NCI-H524 (cell line): ENCODE measurements at places on chromosomes 7 and 10.

- peak; percentile 8 for DNase-seq
Measured at GRCh38 chr10:117429643-117430265, 54.5 kb upstream of the PDZD8 start.

- no peak for DNase-seq
Measured at GRCh38 chr7:41786944-41787343, 84.1 kb upstream of the INHBA start.

DNA sequence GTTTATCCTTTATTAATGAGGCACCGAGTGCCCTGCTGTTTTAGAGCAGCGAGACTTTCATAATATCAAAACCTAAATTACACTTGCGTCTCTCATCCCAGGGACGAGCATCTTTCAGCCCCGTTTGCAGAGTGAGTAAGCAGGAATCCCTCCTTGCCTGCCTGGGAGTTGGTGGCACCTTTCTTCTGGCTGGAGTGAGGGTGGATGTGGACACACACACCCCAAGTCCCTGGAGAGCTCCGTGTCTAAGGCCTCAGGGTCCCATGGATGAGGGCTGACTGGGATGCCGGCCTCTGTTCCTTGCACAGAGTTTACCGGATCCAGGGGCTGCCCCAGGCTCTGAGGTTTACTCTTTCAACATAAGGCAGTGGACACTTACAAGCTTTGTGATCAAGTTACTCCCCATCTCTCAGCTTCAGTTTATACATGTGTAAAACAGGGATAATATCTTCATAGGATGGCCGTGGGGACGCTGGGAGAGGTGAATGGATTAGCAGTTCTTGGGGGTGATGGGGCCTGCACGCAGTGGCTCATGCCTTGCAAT is 24.5 kb downstream of the POLL start:
- no peak for DNase-seq

DNA sequence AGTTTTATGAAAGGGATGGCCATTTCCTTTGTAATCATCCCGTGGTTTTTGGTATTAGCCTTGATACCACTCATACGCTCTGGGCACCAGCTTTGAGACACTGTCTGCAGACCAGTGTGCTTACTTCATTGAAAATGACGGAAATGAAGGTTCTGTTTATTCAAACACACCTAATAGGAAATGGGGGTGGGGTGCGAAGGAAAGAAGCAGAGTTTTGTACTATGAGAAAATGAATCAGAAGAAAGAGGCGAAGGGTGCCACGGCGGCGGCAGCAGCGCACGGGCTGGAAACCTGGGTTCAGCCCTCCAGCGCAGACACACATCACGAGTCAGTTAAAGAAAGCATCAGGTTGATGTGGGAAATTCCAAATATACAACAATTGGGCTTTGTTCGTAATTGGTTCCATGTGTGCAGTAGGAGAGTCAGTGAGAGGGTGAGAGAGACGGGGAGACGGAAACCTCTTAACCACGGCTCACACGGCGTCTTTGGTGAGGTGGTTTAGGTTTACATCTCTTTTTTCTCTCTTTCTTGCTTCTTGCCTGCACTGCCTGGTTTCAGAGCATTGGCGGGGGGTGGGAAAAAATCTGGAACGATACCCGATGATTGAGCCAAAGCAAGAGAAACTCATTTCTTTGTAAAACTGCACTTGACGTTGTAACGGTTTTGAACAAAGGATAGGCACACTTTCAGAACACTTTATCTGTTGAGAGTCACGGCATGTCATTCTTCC is 321.2 kb downstream of the FRMD4A start:
- no peak for DNase-seq

- DNase-seq, result no peak
Measured at GRCh38 chr7:121456785-121457359, 60.8 kb upstream of the FAM3C start.

DNA sequence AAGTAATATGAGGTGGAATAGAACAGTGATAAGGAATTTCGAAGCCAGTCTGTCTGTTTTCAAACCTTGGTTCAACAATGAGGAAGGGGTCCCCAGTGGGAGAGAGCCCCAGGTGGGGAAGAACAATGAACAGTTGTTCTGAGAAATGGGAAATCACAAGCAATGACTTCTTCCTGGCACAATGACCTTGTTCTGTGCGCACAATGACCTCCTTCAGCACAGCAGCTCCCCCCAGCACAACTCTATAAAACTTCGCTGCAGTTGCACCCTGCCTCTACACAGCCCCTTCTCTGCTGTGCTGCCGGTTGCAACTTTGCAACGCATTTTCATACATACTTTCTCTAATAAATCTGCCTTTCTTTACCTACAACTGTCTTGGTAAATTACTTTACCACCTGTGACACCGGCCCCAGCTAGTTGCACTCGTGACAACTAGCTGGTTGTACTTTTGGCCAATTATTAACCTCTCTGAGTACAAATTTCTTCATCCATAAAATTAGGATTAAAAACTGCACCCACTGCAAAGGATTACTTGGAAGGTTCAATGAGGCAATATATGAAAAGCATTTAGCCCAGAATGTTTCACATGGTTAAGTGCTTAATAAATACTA is 40.5 kb downstream of the ASB4 start:
- no peak for DNase-seq

DNA sequence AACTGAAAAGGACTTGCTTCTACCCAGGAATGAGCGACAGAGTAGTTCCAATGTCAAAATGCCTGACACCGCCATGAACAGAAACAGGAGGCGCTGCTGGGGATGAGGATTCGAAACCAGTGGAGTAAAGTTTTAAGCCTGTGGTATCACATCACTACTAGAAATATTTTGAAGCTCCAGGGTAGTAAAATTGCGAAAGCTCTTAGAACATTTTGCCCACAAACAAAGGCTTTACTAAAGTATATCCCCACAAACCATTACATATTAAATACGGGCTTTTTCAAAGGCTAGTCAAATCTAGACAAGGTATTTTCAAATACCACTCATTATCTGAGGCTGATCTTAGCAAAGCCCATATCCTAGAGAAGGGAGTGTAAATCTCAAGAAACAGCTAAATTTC is 2.4 kb downstream of the PRDX3 start:
- no peak for DNase-seq

- DNase-seq, result no peak
Measured at GRCh38 chr10:117409549-117410305, 34.5 kb upstream of the PDZD8 start.

DNA sequence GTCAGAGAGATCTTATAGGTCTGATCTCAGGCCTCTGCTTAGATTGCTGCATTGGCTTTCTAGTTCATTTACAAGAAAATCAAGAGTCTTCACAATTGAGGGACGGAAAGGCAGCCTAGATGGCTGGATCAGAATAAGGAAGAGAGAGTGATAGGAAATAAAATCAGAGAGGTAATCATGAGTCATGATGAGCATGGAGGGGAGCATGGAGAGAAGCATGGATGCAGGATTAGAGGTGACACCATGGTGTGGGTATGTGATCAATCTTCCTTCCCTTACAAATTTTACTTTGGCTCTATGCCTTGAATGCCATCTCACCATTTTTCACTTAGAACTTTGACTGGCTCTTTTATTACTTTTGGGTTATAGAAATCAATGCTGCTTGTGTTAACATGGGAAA is 1.4 kb downstream of the BCCIP start:
- no peak for DNase-seq

DNA sequence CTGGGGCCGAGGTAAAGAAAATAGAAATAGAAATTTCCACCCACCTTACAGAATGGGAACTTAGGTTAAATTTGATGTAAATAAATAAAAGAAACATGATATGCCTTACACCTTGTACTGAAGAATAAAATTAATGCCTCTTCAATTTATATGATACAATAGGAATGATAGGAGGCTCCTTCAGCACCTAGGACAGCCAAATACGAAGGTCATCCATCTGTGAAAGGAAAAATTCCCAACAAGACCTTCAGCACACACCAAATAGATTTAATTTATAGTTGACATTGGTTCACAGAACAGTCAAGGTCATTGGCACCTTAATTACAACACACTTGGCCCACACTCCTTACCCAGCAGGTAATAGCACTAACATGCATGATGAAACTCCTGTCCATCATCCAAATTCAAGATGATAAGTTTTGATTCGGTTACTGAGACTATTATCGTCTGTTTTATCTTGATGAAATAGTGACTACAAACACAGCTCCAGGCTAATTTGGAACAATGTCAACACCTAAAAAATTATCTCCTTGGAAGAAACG is 250.9 kb downstream of the SNX13 start:
- no peak for DNase-seq

DNA sequence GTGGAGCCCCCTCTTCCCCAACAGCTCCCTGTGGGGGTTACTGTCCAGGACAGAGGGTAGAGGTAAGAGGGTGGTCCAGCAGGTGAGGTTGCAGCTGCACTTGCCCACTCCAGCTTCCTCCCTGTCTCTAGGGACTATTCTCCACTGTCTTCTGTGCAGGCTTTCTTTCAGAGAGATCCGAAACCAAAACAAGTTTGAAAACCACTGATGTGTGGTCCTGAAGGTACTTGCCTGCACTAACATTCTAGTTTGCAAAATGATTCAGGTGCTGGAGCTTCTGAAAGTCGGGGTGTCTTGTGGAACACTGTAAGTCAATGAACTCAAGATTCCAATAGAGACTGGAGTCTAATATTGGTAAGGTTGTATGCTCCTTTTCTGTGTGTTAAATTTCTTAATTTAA is 63.1 kb downstream of the BLNK start:
- no peak for DNase-seq

GRCh38 chr10:6059506-6059905 is 2.7 kb downstream of the IL2RA start:
- DNase-seq, result no peak

- DNase-seq, result no peak
Measured at GRCh38 chr10:44567471-44567870, 182.6 kb upstream of the CXCL12 start.

DNA sequence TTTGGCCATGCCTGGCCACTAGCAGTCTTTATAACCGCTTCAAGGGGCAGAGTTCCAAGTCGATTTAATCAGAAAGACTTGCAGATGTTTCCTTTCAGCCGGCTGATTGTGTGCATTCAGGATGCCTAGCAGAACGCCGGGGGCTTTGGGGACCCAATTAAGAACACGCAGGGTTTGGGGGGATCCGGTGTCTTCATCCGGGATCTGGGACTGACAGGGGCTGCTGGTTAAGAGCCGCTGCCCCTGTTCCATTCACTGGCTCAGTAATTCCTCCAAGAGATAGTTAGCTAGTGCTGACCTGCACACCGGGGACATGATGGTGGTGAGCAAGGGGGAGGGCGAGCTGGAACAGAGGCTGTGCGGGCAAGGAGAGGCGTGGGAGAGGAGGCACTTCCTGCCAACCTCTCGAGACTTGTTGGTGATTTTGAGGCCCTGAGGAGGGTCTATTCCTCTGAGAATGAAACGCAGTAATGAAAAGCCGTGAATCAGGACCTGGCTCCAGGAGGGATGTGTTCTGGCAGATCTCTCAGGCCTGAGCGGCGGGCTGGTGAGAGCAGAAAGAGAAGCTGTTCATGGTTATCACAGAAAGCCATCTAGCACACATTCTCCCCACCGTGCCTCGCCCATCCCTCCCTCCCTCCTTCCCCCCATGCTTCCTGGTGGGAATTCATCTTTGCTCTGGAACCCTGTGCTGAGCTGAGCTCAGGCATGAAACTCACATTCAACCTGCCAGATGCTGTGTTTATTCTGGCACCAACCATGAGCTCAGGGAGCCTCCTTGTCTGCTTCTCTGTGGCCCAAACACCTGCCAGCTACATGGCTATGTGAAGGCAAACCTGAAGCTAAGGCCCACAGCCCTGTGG is 152.0 kb downstream of the CCDC3 start:
- no peak for DNase-seq

GRCh38 chr7:29005829-29006228 is 47.7 kb upstream of the TRIL start:
- DNase-seq, result no peak

- no peak for DNase-seq
Measured at GRCh38 chr7:159139639-159140038, 5.0 kb downstream of the VIPR2 start.

DNA sequence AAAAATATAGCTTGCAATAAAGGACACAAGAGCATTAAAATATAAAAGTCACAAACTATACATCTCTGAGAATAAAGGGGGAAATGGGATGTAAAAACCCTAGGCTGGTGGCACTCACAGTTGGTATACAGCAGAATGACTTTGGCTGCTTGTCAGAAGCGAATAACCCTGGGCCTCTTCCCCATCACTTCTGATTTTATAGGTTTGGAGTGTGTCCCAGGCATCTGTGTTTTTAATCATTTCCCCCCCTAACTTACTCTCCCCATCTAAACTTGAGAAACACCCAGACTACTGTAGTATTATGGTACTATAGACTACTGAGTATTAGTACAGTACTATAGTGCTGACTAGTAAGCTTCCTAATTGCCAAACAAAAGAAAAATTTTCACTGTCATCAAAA is 1.8 kb upstream of the RPA3 start:
- DNase-seq, result peak; percentile 30

DNA sequence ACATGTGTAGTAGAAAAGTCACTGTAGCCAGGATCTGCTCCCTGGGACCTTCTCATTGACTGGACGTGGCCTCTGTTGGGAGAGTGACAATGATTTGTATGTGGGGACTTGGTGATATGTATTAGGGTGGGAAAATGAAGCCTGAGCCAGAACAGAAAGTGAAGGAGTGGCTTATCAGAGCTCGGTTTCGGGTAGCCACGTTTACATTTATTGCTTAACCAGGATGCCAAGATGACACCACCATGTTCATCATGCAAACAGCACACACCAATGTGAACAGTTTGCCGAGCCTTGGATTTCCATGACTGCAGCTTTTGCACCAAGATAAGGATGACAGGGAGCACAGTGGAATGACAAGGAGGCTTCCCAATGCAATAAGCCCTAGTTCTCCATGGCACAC is 112.8 kb upstream of the STK17A start:
- DNase-seq, result no peak
